ENCODE measurements at places on chromosomes 1 and 21. TPM values are rescaled to one million over a fixed set of nuclear protein-coding genes. Genes with fewer than 3 reads are reported as not detected.

The BATF3 gene
- 5.3 TPM for total RNA-seq

The CTPS1 gene
- total RNA-seq = 22.8 TPM

The LYSMD1 gene
- 17.2 TPM for total RNA-seq

The DMBX1 gene
- not detected for total RNA-seq

The LCE1F gene
- not detected for total RNA-seq

The NASP gene
- 165 TPM for total RNA-seq

The TMCO2 gene
- total RNA-seq = not detected

The IKBKE gene
- 0.94 TPM for total RNA-seq

The NR5A2 gene
- not detected for total RNA-seq

The ANKRD65 gene
- total RNA-seq = 1.6 TPM

The NHLH2 gene
- total RNA-seq = 1.9 TPM

The TGFB2 gene
- 31.3 TPM for total RNA-seq
